ENCODE measurements at places on chromosomes 7 and 10.

- no peak for DNase-seq
These were observed 75.5 kb downstream of the LRMDA start for GRCh38 chr10:75506930-75507329.

DNA sequence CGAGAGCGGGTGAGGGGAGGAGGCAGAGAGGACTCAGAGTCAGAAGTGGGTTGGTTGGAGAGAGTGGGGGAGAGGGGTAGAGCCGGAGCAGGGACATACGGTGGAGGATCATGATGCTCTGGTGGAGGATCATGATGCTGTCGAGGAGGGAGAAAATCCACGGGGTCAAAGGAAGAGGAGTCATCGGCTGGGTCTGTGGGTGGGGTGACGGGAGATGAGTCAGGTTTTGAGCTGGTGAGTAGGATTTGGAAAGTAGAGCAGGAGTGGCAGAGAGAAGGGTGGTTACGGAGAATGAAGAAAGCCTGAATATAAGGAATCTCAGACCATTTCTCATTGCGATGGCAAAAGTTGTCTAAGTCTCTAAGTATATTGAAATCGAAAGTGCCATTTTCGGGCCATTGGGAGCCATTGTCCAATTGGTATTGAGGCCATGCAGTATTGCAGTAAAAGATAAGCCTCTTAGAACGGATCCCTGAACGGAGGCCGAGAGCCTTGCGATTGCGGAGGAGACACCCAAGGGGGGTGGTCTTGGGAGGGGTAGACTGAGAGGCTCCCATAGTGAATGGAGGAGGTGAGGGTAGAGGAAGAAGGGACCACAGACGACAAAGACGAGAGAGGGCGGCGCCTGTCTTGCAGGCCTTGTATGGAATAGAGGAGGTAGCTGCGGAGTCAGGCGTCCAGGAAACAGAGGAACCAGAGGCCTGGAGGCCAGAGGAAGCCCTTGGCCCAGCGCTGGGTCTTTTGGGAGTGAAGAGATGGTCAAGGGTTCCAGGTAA lies 23.8 kb downstream of the SCIN start:
- no peak for DNase-seq

DNA sequence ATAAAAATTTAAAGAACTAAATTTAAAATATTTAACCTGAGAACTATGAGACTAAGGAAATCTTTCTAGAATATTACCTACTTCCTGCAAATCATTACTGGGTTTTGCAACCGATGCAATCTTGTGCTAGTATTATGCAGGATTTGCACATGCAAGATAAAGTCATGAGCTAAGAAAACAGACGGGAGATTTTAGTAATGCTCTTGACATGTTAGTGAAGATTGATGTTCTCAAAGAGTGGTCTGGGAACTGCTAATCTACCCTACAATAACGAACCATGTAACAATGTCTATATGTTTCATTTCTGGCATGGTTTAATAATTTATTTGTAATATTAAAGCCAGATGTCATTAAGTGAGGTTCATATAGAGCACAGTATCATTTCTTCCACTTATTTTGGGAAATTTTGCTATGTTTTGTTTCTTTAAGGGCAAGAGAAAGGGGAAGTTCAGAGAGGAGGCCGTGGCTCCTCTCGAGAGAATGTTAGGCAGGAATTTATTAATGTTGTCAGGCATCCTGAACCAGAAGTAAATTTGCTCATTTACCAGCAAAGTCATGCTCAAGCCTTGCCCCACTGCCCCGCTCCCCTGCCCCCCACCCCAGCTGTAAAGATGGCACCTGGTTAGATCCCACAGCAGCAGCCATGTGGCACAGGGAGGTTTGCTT lies 22.8 kb downstream of the LRRC17 start:
- DNase-seq = no peak

DNA sequence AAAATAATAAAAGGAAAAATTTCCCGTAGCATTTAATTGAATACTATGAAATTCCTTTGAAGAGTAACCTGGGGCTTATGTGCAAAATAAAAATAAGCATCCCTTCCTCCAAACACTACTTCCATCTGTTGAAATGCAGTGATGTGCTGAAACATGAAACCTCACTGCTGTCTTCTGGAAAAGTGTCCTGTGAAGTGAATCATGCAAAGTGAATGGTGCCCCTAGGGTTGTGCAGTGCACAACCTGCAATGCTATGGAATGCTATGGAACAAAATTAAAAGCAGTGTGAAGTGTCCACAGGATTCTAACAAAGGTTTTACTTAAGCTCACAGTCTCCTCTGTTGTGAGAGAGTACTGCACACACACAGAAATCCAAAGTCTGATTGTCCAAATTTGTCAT lies 480.9 kb downstream of the ETV1 start:
- no peak for DNase-seq

DNA sequence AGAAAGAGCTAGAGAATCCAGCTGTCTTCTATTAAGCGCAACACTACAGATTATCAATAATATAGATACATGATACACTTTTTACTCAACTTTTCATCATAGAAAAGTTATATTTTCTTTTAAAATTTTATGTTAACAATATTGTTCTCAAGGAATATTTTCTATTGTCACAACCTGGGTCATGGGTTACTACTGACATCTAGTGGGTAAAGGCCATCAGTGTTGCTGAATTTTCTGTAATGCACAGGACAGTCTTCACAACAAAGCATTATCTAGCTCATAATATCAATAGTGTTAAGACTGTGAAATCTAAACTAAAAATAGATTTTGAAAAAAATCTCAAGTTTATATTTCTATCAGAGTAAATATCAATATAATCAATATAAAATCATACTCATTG lies 209.8 kb downstream of the ZNF33B start:
- DNase-seq = no peak

GRCh38 chr10:31762316-31762715 lies 166.3 kb downstream of the ARHGAP12 start:
- no peak for DNase-seq

GRCh38 chr10:7519351-7519750 lies 108.5 kb upstream of the SFMBT2 start:
- no peak for DNase-seq

- no peak for DNase-seq
These were observed 136.3 kb upstream of the TMEM72 start for GRCh38 chr10:44774676-44775401.

GRCh38 chr7:142407939-142408570 lies 150.2 kb upstream of the PRSS58 start:
- DNase-seq = no peak

DNA sequence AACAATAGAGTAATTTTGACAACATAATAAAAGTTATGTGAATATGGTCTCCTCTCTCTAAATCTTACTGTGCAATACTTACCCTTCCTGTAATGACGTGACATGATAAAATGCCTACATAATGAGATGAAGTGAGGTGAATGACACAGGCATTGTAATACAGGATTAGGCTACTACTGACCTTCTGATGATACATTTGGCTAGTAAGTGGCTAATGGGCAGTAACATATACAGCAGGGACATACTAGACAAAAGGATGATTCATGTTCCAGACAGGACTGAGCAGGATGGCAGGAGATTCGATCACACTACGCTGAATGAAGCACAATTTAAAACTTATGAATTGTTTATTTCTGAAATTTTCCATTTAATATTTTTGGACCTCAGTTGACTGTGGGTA lies 4.7 kb downstream of the C10orf88 start:
- DNase-seq = no peak

GRCh38 chr7:78019447-78020135 lies 221.0 kb downstream of the PHTF2 start:
- DNase-seq = peak; percentile 51

DNA sequence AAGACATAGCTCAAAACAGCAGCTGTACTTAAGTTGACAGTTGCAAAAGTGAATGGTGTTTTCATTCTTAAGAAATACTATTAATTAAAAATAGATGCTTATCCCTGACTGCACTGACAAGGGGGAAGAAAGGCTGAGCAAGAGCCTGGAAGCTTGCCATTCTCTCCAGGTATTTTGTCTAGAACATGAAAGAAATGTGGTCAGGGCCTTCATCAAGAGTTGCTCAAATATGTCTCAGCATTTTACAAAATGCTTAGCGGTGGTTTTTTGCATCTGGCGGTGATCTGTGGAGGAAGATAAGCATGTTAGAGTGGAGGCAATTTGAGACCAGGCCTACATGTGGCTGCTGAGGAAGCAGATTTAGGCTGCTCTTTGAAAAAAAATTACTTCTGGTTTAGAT lies 46.4 kb upstream of the CC2D2B start:
- DNase-seq = no peak

- no peak for DNase-seq
These were observed at the start of gene NUPR2 for GRCh38 chr7:56115852-56116538. Gene NUPR2 (minus strand): TSS chr7:56116417. CDS start chr7:56116314, 103 bp downstream.

- no peak for DNase-seq
These were observed 59.6 kb downstream of the ZRANB1 start for GRCh38 chr10:125001313-125002046.

GRCh38 chr7:149831741-149832219 lies 6.4 kb upstream of the ZNF862 start:
- DNase-seq = no peak

GRCh38 chr10:116233230-116233629 lies 39.8 kb downstream of the GFRA1 start:
- no peak for DNase-seq

GRCh38 chr10:77492368-77492994 lies 145.1 kb downstream of the KCNMA1 start:
- DNase-seq = no peak

DNA sequence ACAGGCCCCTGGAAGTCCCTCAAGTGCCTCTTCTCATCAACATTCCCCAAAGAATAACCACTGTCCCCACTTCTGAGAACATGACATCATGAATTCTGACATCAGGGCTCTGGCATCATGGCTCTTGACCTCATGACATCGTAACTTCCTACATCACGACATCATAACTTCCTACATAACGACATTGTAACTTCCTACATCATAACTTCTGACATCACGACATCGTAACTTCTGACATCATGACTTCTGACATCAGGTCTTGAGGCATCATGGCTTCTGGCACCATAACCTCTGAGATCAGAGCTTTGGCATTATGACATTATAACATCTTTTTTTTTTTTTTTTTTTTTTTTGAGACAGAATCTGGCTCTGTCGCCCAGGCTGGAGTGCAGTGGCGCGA lies 66.7 kb upstream of the FAM20C start:
- DNase-seq = no peak

DNA sequence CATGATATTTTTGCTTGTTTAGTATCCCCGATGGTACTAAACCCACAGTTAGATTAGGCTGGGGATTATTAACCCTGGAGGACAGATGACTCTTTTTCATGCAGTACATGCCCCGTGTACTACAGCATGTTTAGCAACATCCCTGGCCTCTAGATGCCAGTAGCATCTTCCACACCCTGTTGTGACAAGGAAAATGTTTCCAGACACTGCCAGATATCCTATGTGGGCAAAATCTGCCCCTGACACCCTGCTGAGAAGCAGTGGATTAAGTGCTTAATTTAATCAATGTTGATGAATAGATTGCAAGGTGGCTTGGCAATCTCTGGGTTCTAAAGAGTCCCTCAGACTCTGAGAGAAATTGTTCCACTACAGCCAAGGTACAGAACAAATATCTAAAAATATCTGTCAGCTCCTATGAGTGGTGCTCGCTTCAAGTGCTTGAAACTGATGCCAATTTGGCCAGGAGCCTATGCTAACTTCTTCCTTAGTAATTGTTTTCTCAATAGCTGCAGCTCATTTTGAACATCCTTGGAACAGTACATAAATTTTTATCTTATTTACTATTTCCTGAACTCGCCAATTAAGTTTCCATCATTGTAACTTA lies 247.0 kb downstream of the SORCS1 start:
- no peak for DNase-seq

GRCh38 chr7:3094701-3095445 lies 51.2 kb upstream of the CARD11 start:
- peak; percentile 38 for DNase-seq

- DNase-seq = no peak
These were observed 3.8 kb upstream of the DMTF1 start for GRCh38 chr7:87148332-87148955.

DNA sequence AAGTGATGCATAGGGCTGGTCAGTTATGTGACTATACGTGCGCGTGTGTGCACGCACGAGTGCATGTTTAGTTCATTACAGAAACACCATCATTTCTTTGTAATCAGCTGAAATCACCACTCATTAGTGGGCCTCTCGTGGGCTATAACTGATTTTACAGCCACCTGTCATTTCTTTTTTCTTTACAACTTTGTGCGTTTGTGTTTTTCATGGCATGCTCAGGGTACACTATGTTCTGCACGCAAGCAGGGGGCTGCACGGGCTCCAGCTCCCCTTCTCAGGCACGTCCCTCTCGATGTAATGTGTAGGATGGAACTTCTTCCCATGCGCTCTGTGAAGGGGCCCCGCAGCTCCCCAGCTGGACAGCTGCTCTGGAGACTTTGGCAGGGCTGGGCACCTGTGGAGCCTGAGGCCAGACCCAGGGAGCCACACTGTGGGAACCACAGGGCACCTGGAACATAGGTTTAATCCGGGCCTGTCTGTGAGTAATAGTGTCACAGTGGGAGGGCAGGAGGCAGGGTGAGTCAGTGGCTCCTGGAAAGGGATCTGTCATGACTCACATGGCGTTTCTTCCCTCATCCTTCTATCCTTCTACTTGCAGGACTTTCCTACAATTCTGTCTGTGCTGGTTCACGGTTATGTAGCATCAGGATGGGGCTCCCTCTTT lies 4.9 kb downstream of the GCK start:
- no peak for DNase-seq

DNA sequence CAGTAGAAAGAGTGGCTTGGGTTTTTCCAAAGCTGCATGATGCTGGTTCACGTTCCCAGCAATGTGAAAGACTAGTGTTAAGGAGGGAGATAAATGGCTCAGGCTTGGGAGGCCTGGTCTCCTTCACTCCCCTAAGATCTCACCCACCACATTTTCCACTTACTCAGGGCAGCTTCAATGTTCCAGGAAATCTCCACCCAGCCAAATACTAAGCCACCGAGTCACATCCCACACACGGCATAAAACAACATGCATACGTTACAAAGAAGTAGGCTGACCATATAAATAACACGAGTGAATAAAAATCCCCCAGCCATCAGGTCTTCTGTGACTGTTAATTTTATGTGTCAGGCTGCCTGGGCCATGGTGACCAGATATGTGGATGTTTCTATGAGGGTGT lies 303.5 kb downstream of the SFMBT2 start:
- peak; percentile 20 for DNase-seq

DNA sequence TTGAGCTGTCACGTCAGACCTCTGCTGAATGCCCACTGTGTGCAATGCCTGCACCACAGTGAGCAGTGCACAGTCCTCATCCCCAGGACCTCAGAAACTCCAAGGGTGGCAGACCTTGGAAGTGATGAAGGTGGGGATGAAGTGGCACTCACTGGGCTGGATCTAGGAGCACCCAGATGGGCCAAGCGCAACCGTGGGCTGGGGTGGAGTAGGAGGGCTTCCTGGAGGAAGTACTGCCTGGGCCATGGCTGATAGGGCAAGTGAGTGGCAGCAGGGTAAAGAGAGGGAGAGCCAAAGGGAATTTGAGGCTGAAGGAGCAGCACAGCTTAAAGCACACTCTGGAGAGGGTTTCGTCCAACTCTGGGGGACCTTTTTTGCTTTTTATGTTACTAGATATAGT lies 52.3 kb downstream of the RBM20 start:
- DNase-seq = no peak

GRCh38 chr7:16067711-16068110 lies 353.6 kb downstream of the CRPPA start:
- DNase-seq = no peak
